ENCODE measurements at places on chromosomes 6 and 20. TPM values are rescaled to one million over a fixed set of nuclear protein-coding genes. Genes with fewer than 3 reads are reported as not detected.

GRCh38 chr20:61902221-61902869 is 163.3 kb downstream of the TAF4 start:
- H3K4me3 ChIP-seq = no peak overlapping the region
- H3K27me3 ChIP-seq = no peaks in the 10 kb centered on the region
- H3K4me1 ChIP-seq = no peaks in the 10 kb centered on the region
- H3K36me3 ChIP-seq = no peaks in the 10 kb centered on the region

- no peak overlapping the region for H3K4me3 ChIP-seq
- DNase-seq = no peak
- no peaks in the 10 kb centered on the region for H3K4me1 ChIP-seq
- no peaks in the 10 kb centered on the region for H3K27me3 ChIP-seq
- H3K27ac ChIP-seq = no peak overlapping the region
- no peaks in the 10 kb centered on the region for H3K36me3 ChIP-seq
Observed at GRCh38 chr6:149806127-149806526, 56.6 kb downstream of the PCMT1 start.

DNA sequence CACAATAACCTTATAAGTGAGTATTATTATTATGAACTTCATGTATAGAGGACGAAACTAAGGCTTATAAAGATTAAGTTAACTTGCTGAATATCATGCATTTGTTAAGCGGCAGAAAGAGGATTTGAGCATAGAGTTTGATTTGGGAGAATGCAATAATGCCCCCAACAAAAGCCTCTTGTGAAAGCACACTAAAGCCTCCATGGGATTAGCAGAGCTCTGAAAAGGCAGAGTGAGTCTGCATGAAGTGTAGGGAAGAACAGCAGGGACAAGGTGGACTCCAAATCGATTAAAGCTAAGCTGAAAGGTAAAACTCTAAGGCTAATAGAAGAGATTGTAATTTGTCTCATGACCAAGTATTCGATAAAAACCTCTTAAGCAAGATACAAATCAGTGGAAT is 100.3 kb downstream of the SH3BGRL2 start:
- no peak for DNase-seq
- no peaks in the 10 kb centered on the region for H3K36me3 ChIP-seq

GRCh38 chr20:4369798-4370124 is 351.9 kb upstream of the PRND start:
- H3K27ac ChIP-seq = no peak overlapping the region
- H3K27me3 ChIP-seq = no peaks in the 10 kb centered on the region
- H3K4me1 ChIP-seq = no peaks in the 10 kb centered on the region
- no peak overlapping the region for H3K4me3 ChIP-seq
- DNase-seq = no peak
- H3K36me3 ChIP-seq = no peaks in the 10 kb centered on the region

GRCh38 chr6:141321493-141322347 is 811.0 kb upstream of the GJE1 start:
- DNase-seq = no peak
- no peak overlapping the region for H3K27ac ChIP-seq
- no peaks in the 10 kb centered on the region for H3K4me1 ChIP-seq

- no peak overlapping the region for H3K4me3 ChIP-seq
- peaks cover 20% of the 10 kb centered on the region for H3K4me1 ChIP-seq
- H3K27me3 ChIP-seq = no peaks in the 10 kb centered on the region
Observed at GRCh38 chr6:14072084-14072483, 45.5 kb upstream of the CD83 start.

GRCh38 chr6:41546475-41546865 is 289 bp downstream of the FOXP4 start:
- no peaks in the 10 kb centered on the region for H3K27me3 ChIP-seq
- no peak for DNase-seq
- peaks cover 22% of the 10 kb centered on the region for H3K4me1 ChIP-seq
- H3K36me3 ChIP-seq = no peaks in the 10 kb centered on the region
- no peak overlapping the region for H3K4me3 ChIP-seq

DNA sequence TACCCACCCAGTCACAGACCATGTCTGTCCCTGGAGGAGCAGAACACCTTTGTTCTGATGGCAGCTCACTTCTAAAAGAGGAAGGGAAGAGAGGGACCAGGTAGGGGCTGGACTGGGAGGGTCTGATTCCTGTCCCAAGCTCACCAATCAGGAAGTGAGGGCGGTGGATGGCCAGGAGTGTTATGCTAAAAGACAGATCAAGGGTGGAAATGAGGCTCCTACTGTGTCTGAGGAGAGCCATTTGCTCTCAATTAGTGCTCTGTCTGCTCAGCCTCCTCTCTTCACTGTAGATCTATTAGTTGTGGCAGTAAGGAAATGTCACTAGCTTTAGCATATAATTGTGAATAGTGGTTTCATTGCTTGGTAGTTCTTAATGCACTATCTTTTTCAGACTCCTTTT is 72.5 kb downstream of the ARMC2 start:
- H3K27ac ChIP-seq = no peak overlapping the region
- DNase-seq = no peak
- H3K4me1 ChIP-seq = peaks cover 11% of the 10 kb centered on the region
- H3K27me3 ChIP-seq = no peaks in the 10 kb centered on the region
- no peak overlapping the region for H3K4me3 ChIP-seq

DNA sequence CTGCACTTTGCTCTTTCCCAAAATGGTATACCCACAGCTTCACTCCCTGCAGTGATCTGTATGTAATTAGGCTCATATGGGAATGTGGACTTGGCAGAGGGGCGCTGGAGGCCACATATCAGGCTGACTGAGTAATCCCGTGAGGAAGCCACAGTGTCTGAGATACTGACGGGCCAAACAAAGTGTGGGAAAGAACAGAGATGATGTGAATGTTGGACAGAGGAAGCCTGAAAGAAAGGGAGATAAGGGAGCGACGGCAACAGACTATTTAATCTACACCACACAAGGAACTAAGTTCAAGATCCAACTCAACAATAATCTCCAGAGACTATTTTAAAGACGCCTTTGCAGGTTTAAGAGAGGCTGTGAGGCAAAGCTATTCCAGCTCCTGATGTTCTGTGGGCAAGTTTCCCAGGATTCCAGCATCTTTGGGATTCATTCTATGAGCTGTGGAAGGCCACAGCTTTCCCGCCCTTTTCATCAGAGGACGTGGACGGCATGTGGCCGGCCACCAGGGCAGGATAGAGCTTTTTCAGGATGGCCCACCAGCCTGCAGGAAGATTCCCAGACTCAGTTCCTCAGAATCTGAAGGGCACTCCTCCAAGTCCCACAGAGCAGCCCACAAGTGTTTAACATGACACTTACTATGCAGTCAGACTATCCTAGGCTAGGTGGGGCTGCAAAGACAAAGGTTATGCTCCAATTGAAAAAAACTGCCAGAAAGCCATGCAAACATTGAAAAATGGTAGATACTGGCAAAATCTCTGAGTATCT is 237.5 kb downstream of the ATXN1 start:
- no peak for DNase-seq
- no peaks in the 10 kb centered on the region for H3K27me3 ChIP-seq
- H3K4me1 ChIP-seq = no peaks in the 10 kb centered on the region
- H3K27ac ChIP-seq = no peak overlapping the region
- H3K36me3 ChIP-seq = no peaks in the 10 kb centered on the region

DNA sequence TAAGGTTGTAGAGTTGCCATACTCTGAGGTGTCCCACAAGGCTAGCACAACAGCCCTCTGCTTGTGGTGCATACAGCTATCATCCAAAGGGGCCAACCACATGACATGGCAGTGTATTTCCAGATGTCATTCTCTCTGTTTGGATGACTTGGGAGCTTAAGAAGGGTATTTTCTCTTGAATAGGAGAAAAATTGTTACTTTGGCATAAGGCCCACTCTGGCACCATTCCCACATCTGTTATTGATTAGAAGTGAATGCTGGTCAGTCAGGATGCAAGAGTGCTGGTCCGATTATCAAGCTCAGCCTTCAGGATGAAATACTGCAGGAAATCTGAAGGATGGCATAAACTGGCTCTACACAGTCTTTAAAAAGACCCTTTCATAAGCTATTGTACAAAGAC is 83.6 kb upstream of the C20orf144 start:
- H3K4me1 ChIP-seq = no peaks in the 10 kb centered on the region
- no peak overlapping the region for H3K27ac ChIP-seq
- no peak for DNase-seq
- no peak overlapping the region for H3K4me3 ChIP-seq
- no peaks in the 10 kb centered on the region for H3K27me3 ChIP-seq
- H3K36me3 ChIP-seq = no peaks in the 10 kb centered on the region

- peak; percentile 37 for DNase-seq
- peak overlapping the region; percentile 76 for H3K27ac ChIP-seq
- H3K4me3 ChIP-seq = no peak overlapping the region
- H3K4me1 ChIP-seq = peaks cover 16% of the 10 kb centered on the region
- no peaks in the 10 kb centered on the region for H3K27me3 ChIP-seq
- H3K36me3 ChIP-seq = peaks cover 36% of the 10 kb centered on the region
Observed at GRCh38 chr6:31558631-31559500, 11.5 kb downstream of the NFKBIL1 start.

DNA sequence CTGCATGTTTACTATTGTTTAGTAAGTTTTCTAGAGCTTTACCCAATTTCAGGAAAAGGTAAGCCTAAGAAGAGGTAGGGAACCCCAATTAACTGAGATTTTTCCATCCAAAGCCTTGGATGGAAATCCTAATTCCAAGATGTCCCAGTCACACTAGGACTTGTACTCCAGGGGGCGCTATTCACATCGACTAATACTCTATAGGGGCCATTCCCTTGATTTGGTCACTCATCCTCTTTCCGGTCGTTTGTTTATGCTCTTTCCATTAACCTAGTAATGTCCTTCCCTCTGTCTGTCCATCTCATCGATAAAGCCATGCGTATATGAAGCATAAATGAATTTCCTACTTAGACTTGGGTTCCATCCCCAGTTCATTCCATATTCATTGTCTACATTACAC is 80.8 kb upstream of the FUCA2 start:
- no peak overlapping the region for H3K27ac ChIP-seq
- no peaks in the 10 kb centered on the region for H3K4me1 ChIP-seq
- no peaks in the 10 kb centered on the region for H3K36me3 ChIP-seq
- no peak for DNase-seq

DNA sequence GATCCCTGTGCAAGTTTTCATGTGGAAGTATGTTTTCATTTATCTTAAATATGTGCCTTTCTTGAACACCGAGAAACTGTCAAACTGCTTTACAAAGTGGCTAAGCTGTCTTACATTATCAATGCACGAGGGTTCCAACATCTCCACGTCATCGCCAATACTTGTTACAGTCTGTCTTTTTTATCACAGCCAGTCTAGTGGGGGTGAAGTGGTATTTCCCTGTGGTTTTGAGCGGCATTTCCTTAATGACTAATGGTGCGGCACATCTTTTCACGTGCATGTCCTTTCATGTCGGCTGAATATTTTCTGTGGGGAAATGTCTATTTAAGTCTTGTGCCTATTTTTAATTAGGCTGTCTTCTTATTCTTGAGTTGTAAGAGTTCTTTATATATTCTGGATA is 280.4 kb downstream of the FOXC1 start:
- no peak overlapping the region for H3K27ac ChIP-seq
- H3K4me1 ChIP-seq = no peaks in the 10 kb centered on the region
- no peaks in the 10 kb centered on the region for H3K27me3 ChIP-seq
- no peak overlapping the region for H3K4me3 ChIP-seq
- no peaks in the 10 kb centered on the region for H3K36me3 ChIP-seq

GRCh38 chr6:166929542-166930189 is 26.7 kb downstream of the RNASET2 start:
- H3K27ac ChIP-seq = no peak overlapping the region
- no peak overlapping the region for H3K4me3 ChIP-seq
- H3K36me3 ChIP-seq = peaks cover 11% of the 10 kb centered on the region
- H3K27me3 ChIP-seq = no peaks in the 10 kb centered on the region
- no peak for DNase-seq
- no peaks in the 10 kb centered on the region for H3K4me1 ChIP-seq

GRCh38 chr6:119276211-119276610 is 73.3 kb downstream of the MAN1A1 start:
- no peak for DNase-seq
- H3K27me3 ChIP-seq = no peaks in the 10 kb centered on the region
- no peak overlapping the region for H3K4me3 ChIP-seq
- no peak overlapping the region for H3K27ac ChIP-seq

- no peak for DNase-seq
- H3K4me3 ChIP-seq = no peak overlapping the region
Observed at GRCh38 chr6:27452496-27452897, 20.4 kb downstream of the ZNF184 start.

DNA sequence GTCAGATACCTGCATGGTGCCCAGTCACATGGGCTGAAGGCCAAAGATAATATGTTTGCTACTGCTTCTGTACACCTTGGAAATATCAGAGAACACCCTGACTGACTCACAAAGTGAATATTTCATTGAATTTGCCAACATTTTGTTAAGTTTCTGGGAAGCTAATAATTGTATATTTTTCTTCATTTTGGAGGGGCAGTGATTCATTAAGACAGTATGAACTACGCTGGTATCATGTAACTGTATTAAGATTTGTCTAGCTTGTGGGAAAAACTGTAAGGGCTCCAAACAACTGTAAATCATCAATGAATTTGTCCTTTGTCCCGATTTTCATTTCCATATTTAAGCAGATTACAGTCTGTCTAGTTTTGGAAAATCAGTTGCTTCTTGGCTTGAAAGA is 102.3 kb upstream of the CCN2 start:
- no peaks in the 10 kb centered on the region for H3K27me3 ChIP-seq
- H3K27ac ChIP-seq = no peak overlapping the region

The PPARD gene
- total RNA-seq = 23.2 TPM

The COL11A2 gene
- total RNA-seq = 0.68 TPM

The GCNT2 gene
- total RNA-seq = 2.9 TPM

The FOXS1 gene
- total RNA-seq = 1.1 TPM

The DEFB124 gene
- not detected for total RNA-seq

The SLC35B3 gene
- 13.8 TPM for total RNA-seq

The SASH1 gene
- total RNA-seq = 16.9 TPM

The HTR1E gene
- total RNA-seq = not detected

The RIPOR2 gene
- 2.3 TPM for total RNA-seq

The VNN1 gene
- total RNA-seq = 2.7 TPM
